ENCODE measurements at places on chromosomes 3 and 15.

GRCh38 chr3:183253528-183254486 is 754 bp downstream of the B3GNT5 start:
- no peak for DNase-seq

DNA sequence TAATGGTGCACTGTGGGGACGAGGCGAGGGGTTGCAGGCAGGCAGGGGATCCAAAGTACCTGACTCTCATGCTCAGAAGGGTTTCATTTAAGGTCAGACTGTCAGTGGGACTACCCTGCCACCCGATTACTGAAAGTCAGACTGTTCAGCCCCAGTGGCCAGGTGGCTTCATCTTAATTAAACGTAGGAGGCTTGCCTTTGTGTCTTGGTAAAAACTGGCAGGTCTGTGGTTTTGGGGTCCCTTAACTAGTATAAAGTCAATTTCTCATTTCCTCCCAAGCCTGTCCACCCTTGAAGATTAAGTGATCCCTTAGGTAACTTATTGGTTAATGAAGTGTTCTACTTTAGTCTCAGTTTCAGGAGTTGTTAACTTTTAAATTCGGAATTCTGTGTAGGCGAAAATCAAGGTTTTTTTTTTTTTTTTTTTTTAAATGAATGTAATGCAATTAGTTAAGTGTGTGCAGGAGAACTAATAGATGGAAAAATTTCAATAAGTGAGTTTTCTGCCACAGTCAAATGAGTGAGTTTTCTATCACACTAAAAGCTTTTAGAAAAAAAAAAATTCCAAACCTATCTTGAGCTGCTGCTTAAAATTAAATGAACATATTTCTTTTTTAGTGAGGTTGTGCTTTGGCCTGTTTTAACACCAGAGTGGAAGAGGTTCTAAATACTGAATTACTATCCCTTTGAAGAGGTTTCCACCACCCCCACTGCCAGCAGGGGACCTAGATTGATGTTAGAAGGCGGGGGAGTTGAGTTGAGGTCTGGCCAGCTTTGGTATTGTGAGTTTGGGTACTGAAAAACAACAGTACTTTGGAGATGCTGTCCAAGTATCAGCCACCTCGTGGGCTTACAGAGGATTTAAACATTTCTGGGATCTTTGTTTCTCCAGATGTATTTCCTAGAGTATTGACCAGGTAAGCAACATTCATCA is 15.2 kb downstream of the ITPR1 start:
- no peak for DNase-seq

- no peak for DNase-seq
These were observed 25.8 kb downstream of the ALS2CL start for GRCh38 chr3:46667657-46668056.

GRCh38 chr3:17535274-17535673 is 207.2 kb downstream of the TBC1D5 start:
- DNase-seq: no peak

- DNase-seq: no peak
These were observed 73.9 kb downstream of the ARNT2 start for GRCh38 chr15:80478075-80478474.

All from NT2/D1 (cell line).